ENCODE measurements at places on chromosomes 1 and 21.

DNA sequence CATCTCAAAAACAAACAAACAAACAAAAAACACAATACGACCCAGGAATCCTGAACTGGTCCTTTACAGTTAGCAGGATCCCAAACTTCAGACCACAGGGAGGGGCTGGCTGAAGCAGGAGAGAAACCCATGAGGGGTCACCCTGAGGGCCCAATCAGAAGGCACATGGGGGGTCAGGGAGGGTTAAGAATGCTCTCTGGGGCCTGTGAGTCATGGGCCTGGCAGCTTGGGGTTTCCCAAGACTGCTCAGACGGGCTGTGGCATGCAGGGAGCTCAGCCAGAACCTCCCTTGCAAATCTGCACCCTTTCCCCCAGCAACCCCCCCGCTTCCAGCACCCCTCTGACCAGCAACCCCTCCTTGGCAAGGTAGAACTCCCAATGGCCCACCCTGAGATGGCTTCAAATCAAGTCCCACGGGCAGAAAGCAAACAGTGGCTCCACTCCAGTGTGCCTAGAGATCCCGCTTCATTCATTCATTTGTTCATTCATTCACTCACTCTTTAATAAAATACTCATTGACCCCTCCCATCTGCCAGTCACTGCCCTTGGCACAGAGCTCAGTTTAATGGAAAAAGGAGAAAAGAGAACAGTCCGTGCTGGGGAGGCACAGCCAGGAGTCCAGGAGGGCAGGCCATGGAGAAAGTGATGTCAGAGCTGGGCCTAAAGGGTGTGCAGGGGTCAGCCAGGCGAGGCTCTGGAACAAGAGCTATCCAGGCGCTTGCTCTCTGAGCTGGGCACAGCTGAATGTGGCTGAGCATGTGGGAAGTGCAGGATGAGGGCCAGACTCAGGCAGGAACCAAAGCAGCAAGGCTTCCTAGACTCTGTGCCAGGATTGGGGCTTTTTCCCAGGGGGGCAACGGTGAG is 8.2 kb downstream of the UQCRHL start:
- no peak for DNase-seq

DNA sequence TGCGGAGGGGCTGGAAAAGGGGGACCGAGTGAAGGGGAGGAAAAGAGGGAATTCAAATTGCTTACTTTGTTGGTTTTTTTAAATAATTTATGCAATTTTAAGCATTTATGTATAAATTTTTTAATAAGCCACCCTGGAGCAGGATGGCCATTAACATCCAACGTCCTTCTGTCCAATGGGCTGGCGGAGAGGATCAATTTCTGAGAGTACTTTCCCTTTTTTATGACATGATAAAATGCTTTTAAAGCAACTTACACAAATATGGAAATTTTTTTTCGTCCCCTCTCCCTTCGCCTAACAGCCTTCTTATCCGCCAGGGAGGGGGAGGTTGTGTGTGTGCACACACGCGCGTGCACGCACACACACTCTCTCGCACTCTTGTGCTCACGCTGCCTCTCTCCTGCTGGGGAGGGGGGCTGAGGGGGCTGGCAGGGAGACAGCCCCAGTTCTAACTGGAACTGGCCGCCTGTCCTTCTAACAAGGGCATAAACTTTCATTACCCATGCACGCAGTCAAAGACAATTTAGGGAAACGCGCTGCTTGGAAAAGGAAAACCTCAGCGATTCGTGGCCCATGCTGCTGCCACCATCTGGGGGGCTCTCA is 123.2 kb downstream of the CASZ1 start:
- DNase-seq, result no peak

- DNase-seq, result peak; percentile 36
Measured at GRCh38 chr1:112508278-112509004, at the start of gene WNT2B. Gene WNT2B (plus strand): TSS chr1:112508965. CDS start chr1:112509263, 298 bp downstream.

- DNase-seq, result no peak
Measured at GRCh38 chr1:64848136-64848535, 103.3 kb downstream of the RAVER2 start.

DNA sequence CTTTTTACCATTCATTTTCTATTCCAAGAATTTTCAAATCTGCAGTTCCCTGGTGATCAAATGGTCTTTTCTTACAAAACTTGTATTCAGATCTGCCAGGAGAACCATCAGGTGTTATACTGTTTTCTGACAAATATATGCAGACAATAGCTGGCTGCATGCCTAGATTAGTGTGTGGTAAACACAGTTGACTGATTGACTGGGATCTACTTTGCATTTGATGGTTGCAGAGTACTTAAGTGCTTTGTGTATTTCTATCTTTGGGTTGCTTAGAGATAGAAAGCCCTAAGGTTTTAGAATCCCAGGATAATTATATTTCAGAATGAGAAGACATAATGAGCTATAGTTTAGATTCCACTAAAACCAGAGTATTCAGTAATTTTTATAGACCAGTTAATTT is 102.0 kb upstream of the CHODL start:
- no peak for DNase-seq

DNA sequence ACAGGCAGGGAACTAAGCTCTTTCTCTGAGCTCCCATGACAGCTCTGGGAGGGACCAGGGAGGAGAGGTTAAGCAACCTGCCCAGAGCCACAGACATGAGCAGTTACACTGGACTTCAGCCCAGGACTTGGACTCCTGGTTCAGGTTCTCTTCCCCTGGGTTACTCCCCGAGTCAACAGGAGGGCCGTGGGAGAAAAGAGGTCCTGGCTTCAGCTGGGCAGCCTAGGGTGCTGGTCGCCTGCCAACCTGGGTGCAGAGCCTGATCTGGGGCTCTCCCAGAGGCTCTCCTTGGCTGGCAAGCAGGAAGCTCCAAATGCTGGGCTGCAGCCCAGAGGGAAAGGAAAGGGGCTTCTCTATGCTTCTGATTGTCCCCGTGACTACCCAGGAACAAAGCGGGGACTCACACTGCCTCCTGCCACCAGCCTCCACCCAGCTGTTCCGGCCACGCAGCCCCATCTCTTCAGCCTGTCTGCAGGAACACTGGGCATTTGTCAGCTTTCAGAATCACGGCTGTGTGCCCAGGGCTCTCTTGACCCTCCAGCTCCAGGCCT is 141.8 kb downstream of the HIVEP3 start:
- DNase-seq, result no peak

DNA sequence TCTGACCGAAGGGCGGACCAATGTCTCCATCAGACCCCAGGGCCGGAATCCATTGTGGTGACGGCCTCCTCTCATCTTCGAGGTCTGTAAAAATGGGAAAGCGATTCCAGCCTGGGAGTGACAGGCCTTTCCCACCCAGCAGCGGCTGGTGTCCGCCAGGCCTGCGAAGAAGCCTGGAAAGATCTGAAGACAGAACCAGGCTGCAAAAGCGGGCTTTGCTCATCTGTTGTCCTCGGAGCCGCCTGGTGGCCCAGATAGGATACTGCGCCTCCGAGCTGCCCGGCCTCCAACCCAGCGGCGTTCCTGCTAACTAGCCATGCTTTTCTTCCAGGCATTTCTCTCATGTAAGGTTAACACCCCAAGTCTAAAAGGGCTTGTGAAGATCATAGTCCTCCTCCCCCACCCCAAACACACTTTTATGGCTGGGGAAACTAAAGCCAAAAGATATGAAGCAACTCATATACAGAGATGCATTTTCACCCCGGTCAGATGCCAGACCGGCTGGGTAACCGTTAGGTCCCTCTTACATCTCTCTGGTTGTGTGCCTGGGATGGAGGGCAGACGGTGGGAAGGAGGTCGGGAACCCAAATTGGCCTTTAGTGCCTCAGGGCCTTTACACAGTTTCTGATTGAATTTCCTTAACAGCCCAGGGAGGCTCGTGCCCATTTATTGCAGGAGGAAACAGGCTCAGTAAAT is 1.9 kb upstream of the DHRS3 start:
- peak; percentile 73 for DNase-seq

GRCh38 chr1:77514921-77515776 is 167.3 kb downstream of the ZZZ3 start:
- peak; percentile 16 for DNase-seq

DNA sequence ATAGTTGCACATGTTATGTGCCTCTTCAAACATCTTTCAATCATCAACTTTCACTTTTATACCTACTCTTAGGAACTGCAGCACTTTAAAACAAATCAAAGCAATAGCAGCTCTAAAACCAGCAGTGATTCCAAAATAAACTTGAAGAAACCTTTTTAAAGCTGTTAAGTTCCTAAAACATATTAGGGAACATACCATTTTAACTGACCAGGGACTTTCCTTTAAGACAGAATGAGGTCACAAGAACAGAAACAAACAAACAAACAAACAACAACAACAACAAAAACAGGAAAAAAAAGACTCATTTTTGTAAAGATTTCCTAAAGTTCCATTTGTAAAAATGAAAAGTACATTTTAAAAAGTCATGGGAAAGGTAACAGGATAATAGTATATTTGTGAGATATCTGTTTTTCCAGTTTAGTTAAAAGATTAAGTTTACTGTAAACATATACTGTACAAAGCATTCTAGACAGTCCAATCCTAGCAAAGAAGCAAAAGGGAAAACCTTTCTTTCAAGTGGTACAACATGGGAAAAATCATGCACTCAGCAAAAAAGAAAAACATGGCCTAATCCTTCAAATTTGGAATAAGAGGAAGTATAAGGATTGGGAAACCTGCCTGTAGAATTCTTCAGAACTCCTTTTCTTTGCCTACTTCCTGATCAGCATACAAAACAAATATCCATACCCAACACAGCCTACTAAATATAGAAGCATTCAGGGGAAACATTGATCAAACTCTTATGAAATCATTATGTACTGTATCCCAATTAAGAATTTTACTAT is 45.5 kb downstream of the EPS15 start:
- no peak for DNase-seq

GRCh38 chr1:59132295-59132694 is 164.6 kb upstream of the FGGY start:
- DNase-seq, result no peak

GRCh38 chr1:2415337-2415736 is 3.0 kb upstream of the PEX10 start:
- no peak for DNase-seq

GRCh38 chr1:112297536-112297935 is 98.5 kb upstream of the CTTNBP2NL start:
- DNase-seq, result no peak

DNA sequence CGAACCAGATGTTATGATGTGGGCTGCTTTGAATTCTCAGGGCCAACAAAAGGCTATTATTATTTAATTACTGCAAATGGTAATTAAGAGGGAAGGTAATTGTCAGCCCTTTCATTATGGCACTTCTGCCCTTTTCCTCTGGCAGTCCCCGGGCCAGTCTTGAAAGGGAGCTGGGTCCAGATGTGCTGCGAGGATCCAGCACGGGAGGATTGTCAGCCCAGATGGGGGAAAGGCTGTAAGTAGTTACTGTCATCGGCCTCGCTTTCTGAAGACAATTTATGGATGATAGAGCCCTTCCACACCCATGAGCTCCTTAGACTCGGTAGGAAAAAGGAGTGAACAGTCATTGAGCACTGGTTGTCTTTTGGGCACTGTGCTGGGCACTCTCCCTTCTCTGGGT is 8.7 kb upstream of the ZNF362 start:
- DNase-seq, result no peak

- DNase-seq, result no peak
Measured at GRCh38 chr1:214102907-214103306, 115.1 kb downstream of the PROX1 start.

- DNase-seq, result no peak
Measured at GRCh38 chr1:55589671-55590297, 374.6 kb upstream of the USP24 start.

DNA sequence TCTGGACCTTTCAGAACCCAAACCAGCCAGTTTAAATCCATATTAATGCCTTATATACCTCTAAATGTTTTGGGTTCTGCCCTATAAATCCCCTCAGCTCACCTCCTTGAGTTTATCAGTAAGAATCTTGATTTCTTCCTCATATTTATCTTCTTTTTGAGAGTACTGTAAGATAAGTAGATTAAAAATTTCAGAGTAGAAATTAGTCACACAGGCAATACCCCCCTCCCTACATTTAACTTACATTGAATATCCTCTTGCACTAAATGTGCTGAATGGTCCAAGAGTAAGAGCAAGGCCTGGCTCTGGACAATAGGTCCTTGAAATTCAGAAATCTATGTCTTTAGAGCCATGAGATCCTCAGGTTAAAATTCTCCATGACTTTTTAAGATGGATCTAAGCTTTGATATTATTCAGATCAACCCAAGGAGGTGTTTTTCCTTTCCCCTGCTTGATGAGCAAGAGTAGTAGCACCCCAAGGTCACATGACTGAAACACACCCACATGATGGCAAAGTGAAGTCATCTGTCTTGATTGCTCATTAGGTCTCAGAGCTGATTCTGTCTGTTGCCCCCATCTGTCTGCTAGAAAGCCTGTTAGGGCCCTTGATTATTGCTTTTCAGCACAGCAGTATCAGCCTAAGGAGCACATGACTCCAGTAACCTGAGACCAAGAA is 15.8 kb upstream of the NUP210L start:
- DNase-seq, result no peak
